ENCODE measurements at places on chromosomes 1 and 21.

DNA sequence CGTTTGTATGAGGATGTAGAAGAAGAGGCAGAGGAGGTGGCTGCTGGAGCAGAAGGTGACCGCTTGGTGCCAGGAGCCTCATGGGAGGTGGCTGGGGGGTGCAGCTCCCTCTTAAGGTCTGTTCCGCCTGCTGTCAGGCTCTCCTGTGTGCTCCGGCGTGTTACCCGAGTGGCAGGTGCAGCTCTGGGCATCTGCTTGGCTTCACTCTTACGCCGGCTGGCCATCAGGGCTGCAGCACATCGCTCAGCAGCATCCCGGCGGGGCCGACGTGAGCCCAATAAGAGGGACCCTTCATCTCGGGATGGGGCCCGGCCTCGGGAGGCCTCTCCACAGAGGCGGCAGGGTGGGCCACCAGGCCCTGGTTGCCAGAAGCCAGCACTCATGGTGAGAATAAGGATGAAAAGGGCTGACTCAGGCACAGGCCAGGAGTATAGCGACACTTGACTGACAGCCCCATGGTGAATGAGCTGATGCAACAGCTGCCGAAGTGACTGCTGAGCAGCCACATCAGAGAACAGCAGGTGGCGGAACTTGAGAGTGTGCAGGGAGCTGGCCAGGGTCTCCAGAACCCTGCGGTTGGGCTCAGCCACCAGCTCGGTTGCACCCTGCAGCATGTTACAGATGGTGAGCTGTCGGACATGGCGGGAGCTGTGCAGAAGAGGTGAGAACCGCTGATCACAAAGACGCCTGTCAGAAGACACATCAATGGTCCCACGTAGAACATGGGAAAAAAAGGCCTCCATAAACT, 17.5 kb downstream of the LRRC41 start:
- no peak for DNase-seq

DNA sequence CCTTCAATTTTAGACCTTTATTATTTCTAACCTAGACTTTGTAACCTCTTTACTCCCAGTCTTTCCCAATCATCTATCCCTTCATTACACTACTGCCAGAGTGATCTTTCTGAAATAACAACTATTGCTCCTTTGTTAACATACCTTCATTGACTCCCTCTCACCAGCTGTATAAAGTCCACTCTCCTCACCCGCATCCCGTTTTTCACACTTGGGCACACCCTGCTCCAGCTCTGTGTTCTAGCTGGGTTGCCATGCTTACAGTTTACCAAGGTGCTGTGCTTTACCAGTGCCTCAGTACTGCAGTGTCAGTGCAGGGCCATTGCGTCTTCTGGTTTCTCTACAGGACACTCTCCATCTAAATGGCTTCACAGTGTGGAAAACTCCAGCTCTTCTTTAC, 148.2 kb downstream of the NFIA start:
- no peak for DNase-seq

GRCh38 chr1:209421186-209421585, 162.3 kb upstream of the CAMK1G start:
- DNase-seq, result no peak

- peak; percentile 4 for DNase-seq
Measured at GRCh38 chr1:212525479-212526110, 83.0 kb upstream of the ATF3 start.

- no peak for DNase-seq
Measured at GRCh38 chr1:55463814-55464475, 248.8 kb upstream of the USP24 start.

- no peak for DNase-seq
Measured at GRCh38 chr1:44297695-44298400, 57.2 kb downstream of the ERI3 start.

GRCh38 chr1:63366908-63367214, 566 bp upstream of the ALG6 start:
- DNase-seq, result no peak
